Caudate nucleus (tissue), 63 donors: ENCODE measurements at places on chromosomes 4 and X.

DNA sequence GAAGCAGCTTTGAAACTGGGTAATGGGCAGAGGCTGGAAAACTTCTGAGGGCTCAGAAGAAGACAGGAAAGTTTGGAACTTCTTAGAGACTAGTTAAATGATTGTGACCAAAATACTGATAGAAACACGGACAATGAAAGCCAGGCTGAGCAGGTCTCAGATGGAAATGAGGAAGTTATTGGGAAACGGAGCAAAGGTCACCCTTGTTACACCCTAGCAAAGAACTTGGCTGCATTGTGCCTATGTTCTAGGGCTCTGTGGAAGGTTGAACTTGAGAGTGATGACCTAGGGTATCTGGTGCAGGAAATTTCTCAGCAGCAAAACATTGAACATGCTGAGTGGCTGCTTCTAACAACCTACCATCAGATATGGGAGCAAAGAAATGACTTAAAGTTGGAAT is 50.8 kb upstream of the FBXW7 start:
- no peak for DNase-seq

DNA sequence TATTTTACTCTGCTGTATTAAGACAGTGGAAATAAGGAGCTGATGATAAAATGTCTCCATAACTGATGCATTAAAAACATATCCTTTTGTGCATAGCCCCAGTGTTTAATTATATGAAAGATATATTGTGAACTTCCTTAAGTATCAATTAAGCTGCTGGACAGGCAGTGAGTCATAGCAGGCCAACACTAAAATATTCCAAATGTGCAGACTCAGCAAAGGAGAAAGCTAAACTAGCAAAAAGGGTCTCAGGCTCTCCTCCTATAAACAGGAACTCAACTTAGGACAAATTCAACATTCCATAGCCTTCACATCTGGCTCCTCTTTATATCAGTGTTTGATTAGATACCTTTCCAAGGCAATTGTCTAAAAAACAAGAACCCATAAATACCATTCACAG is 15.6 kb downstream of the TNMD start:
- no peak for DNase-seq

DNA sequence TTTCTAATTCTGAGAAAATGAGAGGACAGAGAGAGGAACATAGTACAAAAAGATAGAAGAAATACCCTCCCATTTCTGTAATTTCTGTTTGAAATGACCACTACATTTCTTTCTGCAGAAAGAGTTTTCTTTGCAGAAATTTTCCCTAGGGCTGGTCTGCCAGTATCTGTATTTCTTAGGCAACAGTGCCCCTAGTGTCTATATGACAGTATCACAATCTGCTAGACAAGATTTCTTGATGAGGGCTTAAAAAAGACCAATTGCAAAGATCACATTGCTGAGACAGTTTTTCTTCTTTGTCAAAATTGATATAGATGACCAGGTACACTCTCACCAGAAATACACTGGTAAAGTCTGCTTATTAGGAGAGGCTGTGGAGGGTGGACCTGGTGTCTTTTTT is 81.0 kb upstream of the ZDHHC15 start:
- DNase-seq, result no peak

GRCh38 chr4:139718833-139719232 is 53.2 kb downstream of the MGST2 start:
- no peak for DNase-seq

DNA sequence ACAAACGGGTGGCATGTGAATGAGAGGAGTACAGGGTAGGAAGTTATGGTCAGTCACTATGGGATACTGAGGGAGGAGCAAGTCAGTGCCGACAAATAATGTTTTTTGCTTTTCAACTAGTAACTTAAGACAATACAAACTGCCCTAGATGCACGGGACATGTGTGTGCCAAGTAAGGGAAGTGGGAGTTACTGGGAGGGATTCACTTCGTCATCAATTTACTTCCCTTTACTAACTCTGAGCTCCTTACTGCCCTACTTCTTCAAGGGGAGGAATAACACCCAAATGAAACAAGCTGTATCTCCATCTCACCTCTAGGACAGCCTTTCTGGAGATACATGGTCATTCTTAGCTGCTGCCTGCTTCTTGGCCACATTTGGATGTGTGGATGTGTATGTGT is 97.7 kb downstream of the DGKK start:
- no peak for DNase-seq

DNA sequence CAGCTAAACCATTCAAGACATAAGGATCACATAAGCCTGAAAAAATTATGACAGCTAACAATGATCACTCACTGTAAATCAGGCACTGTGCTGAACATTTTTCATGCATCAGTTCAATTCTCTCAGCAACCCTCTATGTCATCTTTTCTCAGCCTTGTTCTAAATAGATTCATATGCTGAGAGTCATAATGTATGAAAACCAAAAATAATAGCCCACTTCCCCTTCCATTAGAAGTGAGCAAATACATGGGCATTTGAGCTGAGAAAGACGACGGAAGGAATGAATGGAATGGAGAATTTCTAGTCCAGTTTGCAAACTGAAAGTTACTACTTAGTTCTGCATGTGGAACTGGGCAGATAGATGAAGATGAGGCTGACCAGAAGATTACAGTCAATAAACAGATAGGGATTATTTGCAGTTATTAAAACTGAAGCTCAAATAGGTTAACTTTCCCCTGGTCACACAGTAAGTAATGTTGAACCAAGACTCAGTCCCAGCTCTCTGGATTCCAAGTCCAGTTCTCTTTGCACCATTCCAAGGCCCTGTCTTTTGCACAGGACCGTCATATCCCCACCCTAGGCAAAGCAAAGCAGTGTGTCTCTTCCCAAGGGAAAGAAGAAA is 1.6 kb upstream of the SH3RF1 start:
- DNase-seq, result no peak

DNA sequence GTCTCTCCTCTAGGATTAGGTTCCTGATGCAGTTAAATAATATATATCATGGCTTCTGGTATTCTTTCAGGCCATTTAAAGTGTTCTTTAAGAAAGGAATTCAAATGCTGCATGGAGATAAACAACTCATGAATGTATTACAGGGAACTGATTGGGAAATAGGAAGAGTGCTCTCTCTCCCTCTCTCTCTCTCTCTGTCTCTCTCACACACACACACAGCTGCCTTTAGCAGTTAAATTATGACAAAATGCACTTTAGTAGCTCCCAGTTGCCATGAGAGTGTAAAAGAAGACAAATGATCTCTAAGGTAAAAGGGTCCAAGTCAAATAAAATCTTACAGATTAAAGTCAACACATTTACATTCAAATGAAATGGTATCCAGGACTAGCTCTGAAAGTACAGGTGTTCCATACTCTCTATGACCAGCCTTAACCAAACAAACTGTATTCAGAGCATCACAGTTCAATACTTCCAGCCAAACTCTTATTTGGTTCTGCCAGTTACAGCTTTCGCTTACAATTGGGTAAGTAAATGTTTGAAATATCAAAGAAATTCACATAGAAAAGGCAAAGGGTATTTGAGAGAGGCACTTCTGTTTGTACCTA is 94.7 kb upstream of the CXXC4 start:
- DNase-seq, result no peak

GRCh38 chrX:15165832-15166231 is 104.1 kb downstream of the ASB9 start:
- DNase-seq, result no peak

DNA sequence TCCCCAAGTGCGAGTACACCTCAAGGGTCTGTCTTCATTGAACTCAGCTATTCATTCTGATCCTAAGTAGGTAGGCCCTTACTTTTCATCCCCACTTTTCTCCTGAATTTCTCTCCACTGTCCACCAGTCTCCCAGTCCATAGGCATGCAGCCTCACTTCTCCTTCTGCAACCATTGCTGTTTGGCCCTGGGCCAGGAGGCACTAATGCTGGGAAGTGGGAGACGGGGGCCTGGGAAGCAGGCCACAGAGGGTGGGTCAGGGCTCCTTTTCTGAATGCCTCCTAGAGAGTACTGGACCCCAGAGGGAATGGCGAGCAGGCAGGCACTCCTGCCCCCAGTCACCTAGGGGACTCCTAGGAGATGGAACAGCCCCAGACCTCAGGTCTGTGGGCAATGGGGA is 203.5 kb upstream of the RPL34 start:
- no peak for DNase-seq

DNA sequence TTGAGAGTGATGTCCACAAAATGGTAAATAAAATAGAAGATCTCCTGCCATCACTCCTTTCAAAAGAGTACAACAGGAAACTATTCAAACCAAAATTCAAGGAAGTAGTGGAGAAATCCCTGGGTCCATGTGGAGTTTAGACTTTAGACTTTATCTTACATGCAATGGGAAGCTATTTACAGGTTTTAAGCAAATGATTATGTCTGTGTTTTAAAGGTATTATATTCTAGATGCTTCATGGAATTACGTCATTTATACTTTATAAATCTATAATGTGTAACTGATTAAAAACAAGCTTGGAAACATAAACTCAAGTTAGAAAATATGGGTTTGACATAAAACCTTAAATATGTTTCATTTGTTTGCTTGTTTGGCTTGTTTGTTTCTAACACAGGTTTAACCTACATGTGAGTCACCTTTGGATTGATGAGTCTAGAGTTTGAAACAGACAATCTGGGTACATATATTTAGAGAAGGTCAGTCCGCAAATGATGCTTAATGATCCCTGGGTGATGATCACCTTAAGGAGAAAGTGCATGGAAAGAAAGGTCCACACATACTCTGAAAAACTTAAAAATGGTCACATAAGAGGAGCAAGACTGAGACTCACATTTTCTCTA is 519.6 kb upstream of the AGA start:
- DNase-seq, result no peak

GRCh38 chr4:37516057-37516775 is 170.0 kb downstream of the RELL1 start:
- DNase-seq, result no peak

GRCh38 chr4:53478671-53479456 is 101.4 kb downstream of the FIP1L1 start:
- peak; percentile 2 for DNase-seq

- DNase-seq, result no peak
Measured at GRCh38 chr4:141246243-141246642, 25.5 kb downstream of the ZNF330 start.

GRCh38 chr4:90069151-90069550 is 58.0 kb upstream of the CCSER1 start:
- no peak for DNase-seq

- DNase-seq, result no peak
Measured at GRCh38 chrX:7253565-7253964, 105.6 kb upstream of the PUDP start.

DNA sequence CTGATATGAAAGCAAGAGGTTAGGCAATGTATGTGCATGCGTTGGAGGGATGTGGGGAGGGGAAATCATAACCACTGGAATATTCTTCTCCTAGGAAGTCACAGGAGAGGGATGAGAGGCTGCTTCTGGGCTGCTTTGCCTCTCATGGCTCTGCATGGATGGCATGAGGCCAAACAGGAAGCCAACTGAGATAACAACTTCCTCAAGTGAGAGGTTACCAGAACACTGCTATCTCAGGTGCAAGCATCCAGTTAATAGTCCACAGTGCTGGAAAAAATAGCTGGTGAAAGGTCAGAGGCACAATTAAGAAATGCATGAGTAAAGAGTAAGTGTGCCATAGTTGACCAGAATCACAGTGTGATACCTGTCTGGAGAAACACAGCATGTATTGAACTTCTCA is 113.3 kb downstream of the ELOVL6 start:
- no peak for DNase-seq

GRCh38 chrX:150032742-150033141 is 94.5 kb upstream of the EOLA2 start:
- DNase-seq, result no peak

GRCh38 chrX:105323928-105324327 is 103.4 kb upstream of the TEX13A start:
- no peak for DNase-seq

DNA sequence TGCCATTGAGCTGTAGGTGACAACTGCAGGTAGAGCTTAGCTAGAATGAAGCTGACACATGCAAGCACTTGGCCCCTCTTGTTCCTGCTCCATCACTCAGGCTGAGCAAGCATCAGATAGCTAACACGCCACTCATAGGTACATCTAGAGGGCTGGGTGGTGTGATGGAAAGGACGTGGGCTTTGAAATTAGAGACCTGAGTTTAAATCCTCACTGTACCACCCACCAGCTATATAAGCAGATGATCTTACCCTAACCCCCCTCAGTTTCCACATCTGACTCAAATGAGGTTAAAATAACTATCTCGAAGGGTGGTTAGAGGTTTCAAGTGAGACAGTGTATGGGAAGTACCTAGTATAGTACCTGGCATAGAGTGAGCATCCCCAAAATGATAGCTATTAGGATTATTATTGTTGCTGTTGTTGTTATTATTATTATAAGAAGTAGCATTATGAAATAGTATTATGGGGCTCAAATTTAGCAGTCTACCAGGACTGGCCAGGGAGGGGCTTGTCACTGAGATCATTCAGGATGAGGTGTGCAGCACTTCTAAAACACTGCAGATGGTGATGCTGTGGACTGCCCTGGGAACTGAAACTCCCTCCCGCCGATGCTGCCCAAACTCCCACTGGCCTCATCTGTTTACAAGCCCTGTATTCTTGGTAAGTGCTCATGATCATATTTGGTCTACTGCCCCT is 59.0 kb downstream of the REELD1 start:
- DNase-seq, result no peak

- no peak for DNase-seq
Measured at GRCh38 chr4:187550256-187550950, 445.2 kb upstream of the ZFP42 start.

GRCh38 chrX:119181491-119181890 is 53.9 kb upstream of the KIAA1210 start:
- DNase-seq, result no peak

- DNase-seq, result no peak
Measured at GRCh38 chrX:13571136-13571535, 1.7 kb downstream of the EGFL6 start.

DNA sequence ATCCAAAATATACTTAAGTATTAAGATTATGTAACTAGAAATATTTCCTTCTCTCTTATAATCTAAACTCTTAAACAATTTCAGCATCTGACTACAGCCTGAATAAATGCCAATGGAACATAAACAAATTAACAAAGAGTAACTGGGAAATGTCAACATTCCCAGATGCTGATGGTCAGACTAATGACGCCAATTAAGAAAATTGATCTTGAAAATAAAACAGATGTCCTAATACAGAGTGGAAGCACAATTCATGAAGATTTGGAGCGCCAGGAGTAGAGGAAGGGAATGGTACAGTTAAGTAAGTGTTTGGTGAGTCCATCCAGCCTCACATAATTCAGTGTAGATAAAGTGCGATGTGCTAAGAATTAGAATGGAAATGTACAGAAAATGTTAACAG is 203.7 kb upstream of the NWD2 start:
- DNase-seq, result no peak

DNA sequence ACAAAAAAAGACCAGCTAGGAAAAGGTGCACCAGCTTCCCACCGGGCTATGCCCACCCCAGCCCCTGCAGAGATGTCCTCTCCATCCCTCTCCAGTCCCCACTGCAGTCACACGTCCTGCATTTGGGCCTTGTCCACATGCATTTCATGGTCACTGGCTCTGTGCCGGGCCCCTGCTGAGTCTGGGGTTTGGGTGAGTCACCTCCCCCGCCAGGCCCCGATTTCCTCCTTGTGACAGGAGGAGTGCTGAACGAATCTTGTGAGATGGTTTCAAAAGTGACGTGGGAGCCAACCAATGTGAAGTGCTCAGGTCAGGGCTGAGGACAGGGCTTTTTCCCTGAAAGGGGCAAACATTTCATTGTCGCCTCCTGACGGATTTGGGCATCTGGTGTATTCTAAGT is 7.1 kb downstream of the CPZ start:
- no peak for DNase-seq

GRCh38 chr4:164383058-164383357 is 370.9 kb upstream of the SMIM31 start:
- DNase-seq, result no peak

- no peak for DNase-seq
Measured at GRCh38 chr4:141609243-141609642, 27.1 kb upstream of the IL15 start.

- DNase-seq, result no peak
Measured at GRCh38 chrX:35499071-35499862, 298.9 kb upstream of the MAGEB16 start.
